ENCODE measurements at places on chromosomes 5 and 9. TPM values are rescaled to one million over a fixed set of nuclear protein-coding genes. Genes with fewer than 3 reads are reported as not detected.

FAXDC2 gene
- 0.17 TPM for total RNA-seq

ALDH1A1 gene
- total RNA-seq = 4,899 TPM

PCAT7 gene
- total RNA-seq = 0.71 TPM

PCDHB9 gene
- not detected for total RNA-seq

Data from A549 treated with CpdA at 1 μM for 4 hours (cell line).